ENCODE measurements at places on chromosomes 11 and 22. TPM values are rescaled to one million over a fixed set of nuclear protein-coding genes. Genes with fewer than 3 reads are reported as not detected.
A peak's percentile ranks its signal among the peaks of the same experiment; 100 is the strongest.

DNA sequence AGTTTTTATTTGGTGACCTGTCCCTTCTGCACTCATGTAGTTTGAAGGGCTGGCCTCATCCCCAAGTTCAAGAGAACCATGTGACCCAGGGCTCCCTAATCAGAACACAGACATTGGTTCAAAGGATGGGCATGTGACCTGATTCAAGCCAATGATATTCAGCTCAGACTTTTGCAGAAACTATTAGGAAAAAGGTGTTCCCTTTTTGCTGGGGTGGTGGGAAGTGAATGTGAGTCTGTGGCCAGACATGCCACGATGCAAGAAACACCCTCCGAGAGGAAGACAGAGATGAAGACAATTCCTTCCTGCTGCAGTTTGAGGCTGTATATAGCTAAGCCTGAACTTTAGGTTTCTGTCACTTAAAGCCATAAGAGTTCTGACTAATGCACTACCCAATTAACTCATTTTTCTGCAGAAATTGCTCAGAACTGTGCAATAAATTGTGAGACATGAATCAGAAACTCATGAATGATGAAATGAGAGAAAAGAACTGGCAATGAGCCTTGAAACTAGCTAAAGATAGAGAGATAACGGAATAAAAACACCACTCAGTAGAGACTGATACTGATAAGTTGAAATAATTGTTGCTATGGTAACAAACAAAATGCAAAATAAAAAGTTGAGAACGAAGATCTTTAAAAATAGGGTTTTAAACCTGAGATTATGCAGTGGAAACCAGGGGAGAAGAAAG, 9.2 kb upstream of the MAPK1 start:
- no peak overlapping the region for H3K27ac ChIP-seq
- no peaks in the 10 kb centered on the region for H3K36me3 ChIP-seq
- DNase-seq = no peak
- no peak overlapping the region for H3K4me3 ChIP-seq

DNA sequence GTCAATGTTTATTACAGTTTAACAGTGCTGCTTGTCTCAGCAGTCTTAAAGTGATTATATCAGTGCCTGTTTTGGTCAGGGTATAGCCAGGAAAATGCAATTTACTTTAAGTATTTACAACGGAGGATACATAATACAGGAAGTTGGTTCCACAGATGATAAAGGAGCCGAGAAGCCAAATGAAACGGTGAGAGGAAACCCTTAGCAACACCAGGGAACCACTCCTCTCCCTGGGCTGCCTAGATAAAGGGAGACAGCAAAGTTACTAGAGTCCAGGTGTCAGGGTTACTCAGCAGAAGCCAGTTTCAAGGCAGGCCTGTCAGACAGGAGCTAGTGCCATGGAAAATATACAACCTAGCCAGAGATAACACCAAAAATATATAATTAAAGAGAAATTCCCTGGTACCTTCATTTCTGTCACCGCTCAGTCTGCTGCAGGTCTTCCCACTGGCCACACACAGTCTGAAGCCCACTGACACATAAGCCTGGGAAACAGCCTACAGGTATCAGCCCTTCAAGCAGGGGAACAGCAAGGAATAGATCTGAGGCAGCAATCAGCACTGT, 55.5 kb downstream of the FAM76B start:
- H3K4me1 ChIP-seq = no peaks in the 10 kb centered on the region
- H3K4me3 ChIP-seq = no peak overlapping the region
- no peaks in the 10 kb centered on the region for H3K36me3 ChIP-seq
- DNase-seq = no peak
- H3K27ac ChIP-seq = no peak overlapping the region

DNA sequence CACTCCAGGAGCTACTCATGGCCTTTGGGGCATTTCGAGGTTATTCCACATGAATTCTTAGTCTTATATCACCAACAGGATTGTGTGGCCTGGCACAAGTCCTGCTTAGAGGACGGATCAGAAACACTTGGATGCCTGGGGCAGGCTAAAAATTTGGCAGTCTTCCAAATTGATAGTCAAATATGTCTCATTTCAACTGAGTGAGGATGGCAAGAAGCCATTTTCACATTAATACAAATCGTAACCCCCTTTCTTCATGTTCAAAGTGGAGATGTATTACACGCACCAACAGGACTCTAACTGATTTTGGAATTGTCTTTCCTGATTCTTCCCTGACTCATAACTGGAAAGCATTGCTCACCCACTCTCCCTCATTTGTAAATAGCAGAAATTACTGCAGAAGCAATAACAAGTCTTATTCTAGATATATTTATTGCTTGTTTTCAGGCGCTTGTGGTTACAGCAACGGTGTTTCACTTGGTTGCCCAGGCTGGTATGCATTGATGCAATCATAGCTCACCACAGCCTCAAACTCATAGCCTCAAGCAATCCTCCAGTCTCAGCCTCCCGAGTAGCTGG, 10.3 kb upstream of the CCDC86 start:
- H3K36me3 ChIP-seq = no peaks in the 10 kb centered on the region
- H3K4me3 ChIP-seq = no peak overlapping the region
- no peak for DNase-seq

- H3K36me3 ChIP-seq = no peaks in the 10 kb centered on the region
- DNase-seq = no peak
- 0 out of 2 replicates have a peak, but pooled peaks cover 6% of the 10 kb centered on the region for H3K4me1 ChIP-seq
- no peak overlapping the region for H3K4me3 ChIP-seq
- peaks cover 31% of the 10 kb centered on the region for H3K27me3 ChIP-seq
Measured at GRCh38 chr11:15113381-15113780, 1.3 kb upstream of the INSC start.

DNA sequence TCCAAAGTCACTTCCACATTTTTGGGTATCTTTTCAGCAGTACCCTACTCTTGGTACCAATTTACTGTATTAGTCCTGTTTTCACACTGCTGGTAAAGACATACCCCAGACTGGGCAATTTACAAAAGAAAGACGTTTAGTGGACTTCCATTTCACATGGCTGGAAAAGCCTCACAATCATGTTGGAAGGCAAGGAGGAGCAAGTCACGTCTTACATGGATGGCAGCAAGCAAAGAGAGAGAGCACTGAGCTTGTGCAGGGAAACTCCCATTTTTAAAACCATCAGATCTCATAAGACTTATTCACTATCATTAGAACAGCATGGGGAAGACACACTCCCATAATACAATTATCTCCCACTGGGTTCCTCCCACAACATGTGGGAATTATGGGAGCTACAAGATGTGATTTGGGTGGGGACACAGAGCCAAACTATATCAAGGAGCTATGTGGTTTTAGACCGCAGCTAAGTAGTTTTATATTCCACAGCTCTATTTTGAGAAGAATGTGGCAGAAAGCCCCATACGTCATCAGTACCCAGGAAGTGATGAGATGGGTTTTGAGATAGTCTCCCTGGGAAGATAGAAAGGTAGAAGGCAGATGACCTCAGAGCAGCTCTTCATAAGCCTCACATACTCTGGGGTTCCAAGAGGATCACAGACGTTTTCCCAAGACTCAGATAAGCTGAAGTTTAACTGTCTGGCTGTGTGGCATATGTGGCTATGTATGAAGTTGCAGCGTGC, 96.3 kb downstream of the APIP start:
- no peak overlapping the region for H3K27ac ChIP-seq
- H3K27me3 ChIP-seq = no peaks in the 10 kb centered on the region
- no peak for DNase-seq
- no peak overlapping the region for H3K4me3 ChIP-seq
- no peaks in the 10 kb centered on the region for H3K36me3 ChIP-seq

DNA sequence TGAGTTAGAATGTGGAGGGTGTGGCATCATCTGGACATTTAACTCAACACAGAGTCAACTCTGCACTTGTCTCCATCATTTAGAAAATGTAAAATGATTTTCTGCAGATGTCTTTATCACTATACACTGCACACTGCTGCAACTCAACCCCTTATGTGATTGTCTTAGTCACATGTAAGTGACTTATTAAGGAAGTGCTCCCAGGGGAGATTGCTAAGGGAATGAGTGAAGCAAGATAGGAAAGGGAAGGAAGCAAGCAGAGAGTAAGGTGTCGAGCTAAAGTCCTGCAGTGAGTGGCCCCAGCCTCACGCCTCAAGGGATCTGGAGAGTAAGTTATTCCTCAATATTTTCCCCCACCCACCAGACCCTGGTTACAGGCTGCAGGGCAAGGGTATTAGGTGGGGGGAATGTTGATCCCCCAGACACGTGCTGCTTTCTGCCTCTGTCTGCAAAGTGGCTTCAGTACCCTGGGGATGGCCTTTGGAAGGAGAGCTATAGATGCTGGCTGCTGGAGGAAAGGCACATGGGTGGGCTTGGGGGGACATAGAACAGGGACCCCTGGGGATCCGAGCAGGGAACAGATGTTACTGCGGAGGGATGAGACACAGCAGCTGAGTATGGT, 7.2 kb upstream of the CBX6 start:
- H3K4me1 ChIP-seq = peaks cover 14% of the 10 kb centered on the region
- H3K36me3 ChIP-seq = no peaks in the 10 kb centered on the region
- no peaks in the 10 kb centered on the region for H3K27me3 ChIP-seq

GRCh38 chr11:68878022-68878421, 25.6 kb downstream of the MRPL21 start:
- DNase-seq = no peak
- H3K4me1 ChIP-seq = 0 out of 2 replicates have a peak, but pooled peaks cover 3% of the 10 kb centered on the region
- H3K36me3 ChIP-seq = no peaks in the 10 kb centered on the region
- no peak overlapping the region for H3K4me3 ChIP-seq

- H3K27ac ChIP-seq = no peak within 1 kb of the TSS
- no peak within 1 kb of the TSS for H3K4me3 ChIP-seq
- H3K36me3 ChIP-seq = no peaks in the 10 kb centered on the region
- no peaks in the 10 kb centered on the region for H3K4me1 ChIP-seq
- DNase-seq = peak; percentile 46
- no peaks in the 10 kb centered on the region for H3K27me3 ChIP-seq
Measured at GRCh38 chr11:85685820-85686459, at the start of gene CCDC89. CCDC89 (minus strand) TSS chr11:85686195; CDS start chr11:85686130, 65 bp downstream.

DNA sequence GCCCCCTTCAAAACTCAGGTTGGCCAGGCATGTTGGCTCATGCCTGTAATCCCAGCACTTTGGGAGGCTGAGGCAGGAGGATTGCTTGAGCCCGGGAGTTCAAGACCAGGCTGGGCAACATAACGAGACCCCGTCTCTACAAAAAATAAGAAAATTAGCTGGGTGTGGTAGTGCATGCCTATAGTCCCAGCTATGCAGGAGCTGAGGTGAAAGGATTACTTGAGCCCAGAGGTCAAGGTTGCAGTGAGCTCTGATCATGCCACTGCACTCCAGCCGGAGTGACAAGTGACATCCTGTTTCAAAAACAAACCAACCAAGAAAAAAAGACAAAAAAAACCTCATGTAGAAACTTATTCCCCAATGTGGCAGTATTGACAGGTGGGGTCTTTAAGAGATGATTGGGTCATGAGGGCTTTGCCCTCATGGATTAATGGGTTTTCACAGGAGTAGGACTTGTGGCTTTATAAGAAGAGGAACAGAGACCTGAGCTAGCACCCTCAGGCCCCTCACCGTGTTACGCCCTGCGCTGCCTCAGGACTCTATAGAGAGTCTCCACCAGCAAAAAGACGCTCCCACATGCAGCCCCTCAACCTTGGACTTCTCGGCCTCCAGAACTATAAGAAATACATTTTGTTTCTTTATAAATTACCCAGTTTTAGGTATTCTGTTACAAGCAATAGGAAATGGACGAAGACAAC, 22.3 kb downstream of the LAYN start:
- no peak for DNase-seq
- no peak overlapping the region for H3K4me3 ChIP-seq

DNA sequence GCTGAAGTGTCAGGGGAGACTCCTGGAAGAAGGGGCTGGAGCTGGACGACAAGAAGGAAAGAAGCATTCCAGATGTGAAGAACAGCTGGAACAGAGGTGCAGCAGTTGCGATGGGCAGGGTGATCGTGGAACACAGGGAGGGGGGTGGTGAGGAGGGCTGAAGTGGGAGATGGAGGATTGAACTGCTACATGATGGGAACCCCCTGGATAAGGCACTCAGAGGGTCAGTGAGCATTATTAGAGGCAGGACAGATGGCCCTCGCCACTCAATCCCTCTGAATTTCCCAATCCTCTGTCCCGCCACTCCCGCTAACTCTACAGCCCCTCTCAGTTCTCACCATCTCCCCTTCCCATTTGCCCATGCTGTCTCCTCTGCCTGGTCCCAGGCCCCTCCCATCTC, 14.0 kb downstream of the SERPINH1 start:
- H3K4me1 ChIP-seq = peaks cover 6% of the 10 kb centered on the region
- peaks cover 18% of the 10 kb centered on the region for H3K36me3 ChIP-seq
- DNase-seq = no peak
- H3K4me3 ChIP-seq = no peak overlapping the region
- no peaks in the 10 kb centered on the region for H3K27me3 ChIP-seq

GRCh38 chr11:17366495-17366894, 14.9 kb downstream of the NCR3LG1 start:
- no peaks in the 10 kb centered on the region for H3K4me1 ChIP-seq
- no peak for DNase-seq
- H3K27ac ChIP-seq = no peak overlapping the region
- H3K27me3 ChIP-seq = no peaks in the 10 kb centered on the region
- H3K4me3 ChIP-seq = no peak overlapping the region

DNA sequence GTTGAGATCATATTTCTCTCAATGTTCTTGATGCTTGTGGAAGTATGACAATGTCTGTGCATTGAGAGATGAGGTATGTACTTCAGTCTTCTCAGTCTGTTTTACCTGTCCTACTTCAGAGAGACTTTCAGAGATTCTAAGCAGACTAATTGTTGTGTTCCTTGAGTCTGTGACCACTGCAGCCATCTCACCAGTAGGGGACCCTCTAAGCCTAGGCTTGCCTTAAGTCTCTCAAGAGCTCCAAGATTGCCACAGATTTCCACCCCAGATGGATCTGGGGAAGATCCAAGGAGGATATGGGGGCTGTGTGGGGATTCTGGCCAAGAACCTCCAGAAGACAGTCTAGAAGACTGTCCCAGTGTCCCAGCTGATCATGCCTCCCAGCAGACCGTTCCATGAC, 179.9 kb upstream of the PLET1 start:
- no peak overlapping the region for H3K4me3 ChIP-seq
- no peak overlapping the region for H3K27ac ChIP-seq
- no peaks in the 10 kb centered on the region for H3K27me3 ChIP-seq
- no peaks in the 10 kb centered on the region for H3K4me1 ChIP-seq
- H3K36me3 ChIP-seq = no peaks in the 10 kb centered on the region

- no peak overlapping the region for H3K27ac ChIP-seq
- no peak for DNase-seq
- H3K4me3 ChIP-seq = no peak overlapping the region
- no peaks in the 10 kb centered on the region for H3K27me3 ChIP-seq
- H3K36me3 ChIP-seq = no peaks in the 10 kb centered on the region
- peaks cover 13% of the 10 kb centered on the region for H3K4me1 ChIP-seq
Measured at GRCh38 chr11:12581923-12582322, 92.3 kb upstream of the TEAD1 start.

DNA sequence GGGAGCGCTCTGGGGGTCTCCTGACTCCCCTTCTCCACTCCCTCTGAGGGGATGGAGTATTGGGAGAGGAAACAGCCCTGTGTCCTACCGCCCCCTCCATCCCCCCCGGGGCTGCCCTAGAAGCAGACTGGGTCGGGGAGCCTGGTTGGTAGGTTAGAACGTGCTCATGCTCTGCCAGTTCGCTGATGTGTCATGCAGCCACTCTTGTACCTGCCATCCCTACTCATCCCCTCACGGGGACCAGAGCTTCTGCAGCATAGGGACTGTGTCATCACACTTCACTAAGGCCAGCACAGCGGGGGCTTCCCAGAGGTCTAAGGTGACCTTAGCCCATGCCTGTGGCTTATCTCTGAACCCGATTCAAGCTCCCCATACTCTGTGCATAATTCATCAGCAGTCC, 4.7 kb downstream of the KCNJ1 start:
- DNase-seq = no peak
- H3K4me1 ChIP-seq = peaks cover 14% of the 10 kb centered on the region
- H3K4me3 ChIP-seq = no peak overlapping the region

Gene IRAG1
- 2.5 TPM for total RNA-seq

Gene ADORA2A
- 13.5 TPM for total RNA-seq

Gene OR52H1
- total RNA-seq = 0.28 TPM

Gene INCENP
- total RNA-seq = 115 TPM

Gene TEX54
- total RNA-seq = not detected

Gene UCP3
- total RNA-seq = 0.21 TPM

Gene CEP126
- total RNA-seq = 1.4 TPM
